ENCODE measurements at places on chromosomes 4 and X.

DNA sequence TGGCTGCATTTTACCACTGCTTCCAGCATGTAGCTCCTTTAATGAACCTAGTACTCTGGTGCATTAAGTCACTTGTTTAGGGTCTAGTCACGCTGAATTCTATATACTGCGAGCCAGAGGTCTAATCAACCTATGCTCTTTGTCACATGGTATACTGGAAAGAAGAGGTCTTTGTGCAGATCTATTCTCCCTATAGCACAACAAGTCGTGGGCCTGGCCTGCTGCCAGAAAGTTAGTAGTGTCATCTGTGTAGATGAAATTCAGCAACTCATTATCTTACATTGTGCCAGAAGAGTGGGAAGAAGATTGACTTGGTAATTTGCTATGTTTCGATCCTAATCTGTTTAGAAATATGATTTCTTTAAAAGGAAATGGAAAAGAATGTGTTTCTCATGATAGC is 80.8 kb downstream of the AWAT2 start:
- DNase-seq = no peak

- DNase-seq = no peak
Observed at GRCh38 chrX:41142130-41142910, 57.1 kb downstream of the USP9X start.

DNA sequence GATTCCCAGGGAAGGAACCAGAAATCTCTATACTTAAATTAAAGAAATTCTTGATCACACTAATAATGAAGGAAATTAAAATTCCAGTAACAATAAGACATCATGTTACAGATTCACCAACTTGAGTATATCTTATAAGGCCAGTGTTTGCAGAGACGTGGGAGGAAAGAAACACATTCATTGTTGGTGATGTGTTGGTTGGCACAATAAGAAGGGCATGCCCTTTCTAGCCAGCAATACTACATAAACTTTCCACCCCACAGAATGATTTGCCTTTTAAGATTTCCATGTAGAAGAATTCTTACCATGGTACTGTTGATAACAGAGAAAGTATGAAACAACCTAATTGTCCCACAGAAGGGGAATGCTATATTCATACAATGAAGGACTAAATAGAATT is 581.5 kb downstream of the STIM2 start:
- no peak for DNase-seq

DNA sequence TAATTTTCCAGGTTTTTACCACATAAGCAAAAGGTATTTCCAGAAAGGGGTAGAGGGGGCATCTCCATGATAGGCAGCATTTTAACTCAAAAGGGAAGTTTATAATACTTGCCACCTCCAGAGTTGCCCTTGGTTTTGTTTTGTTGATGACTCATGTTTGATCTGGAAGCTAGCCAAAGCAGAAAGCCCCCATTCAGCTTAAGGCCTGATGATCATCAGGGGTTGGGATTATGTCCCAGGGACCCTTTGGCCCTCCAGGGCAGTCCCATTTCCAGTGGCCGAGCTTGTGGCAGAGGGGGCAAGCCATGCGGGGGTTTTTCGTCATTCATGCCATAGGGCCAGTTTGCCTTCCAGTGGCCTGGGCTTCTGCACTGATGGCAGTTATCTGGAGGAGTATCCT is 143.0 kb upstream of the PLAC1 start:
- no peak for DNase-seq

DNA sequence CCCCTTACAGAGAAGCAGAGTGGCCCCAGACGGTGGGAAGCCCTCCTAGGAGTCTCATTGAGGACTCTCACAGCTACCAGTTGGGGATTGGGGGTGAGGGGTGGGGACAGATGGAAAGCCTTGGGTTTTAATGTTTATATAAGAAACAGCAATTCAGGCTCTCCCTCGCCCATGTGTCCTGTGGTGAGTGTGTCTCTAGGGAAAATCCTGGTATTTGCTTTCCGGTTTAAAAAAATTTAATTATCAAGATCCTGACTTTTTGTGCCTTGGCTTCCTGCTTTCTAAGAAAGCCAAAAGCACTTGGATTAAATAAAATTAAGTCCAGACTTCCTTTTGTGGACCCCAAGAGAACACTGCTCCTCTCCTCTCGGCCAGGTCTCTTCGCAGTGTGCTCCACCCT is 93.8 kb downstream of the SOWAHB start:
- DNase-seq = no peak

DNA sequence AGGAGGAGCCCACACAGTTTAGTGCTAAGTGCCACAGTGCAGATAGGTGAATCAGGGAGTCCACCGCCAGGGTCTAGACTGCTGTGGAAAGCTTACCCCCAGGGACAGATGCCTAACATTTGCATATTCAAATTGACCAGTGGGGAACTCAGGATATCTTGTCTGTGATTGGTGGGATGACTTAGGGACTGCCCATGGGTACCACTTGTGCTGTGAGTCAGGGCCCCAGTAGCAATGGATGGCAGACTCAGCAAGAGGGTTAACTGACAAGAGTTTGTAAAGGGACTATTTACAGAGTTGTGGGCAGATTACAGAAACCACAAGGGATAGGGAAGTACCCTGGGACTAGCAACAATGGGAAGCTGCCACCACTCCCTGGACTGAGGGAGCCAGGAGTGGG is 282.1 kb downstream of the BCOR start:
- peak; percentile 42 for DNase-seq

DNA sequence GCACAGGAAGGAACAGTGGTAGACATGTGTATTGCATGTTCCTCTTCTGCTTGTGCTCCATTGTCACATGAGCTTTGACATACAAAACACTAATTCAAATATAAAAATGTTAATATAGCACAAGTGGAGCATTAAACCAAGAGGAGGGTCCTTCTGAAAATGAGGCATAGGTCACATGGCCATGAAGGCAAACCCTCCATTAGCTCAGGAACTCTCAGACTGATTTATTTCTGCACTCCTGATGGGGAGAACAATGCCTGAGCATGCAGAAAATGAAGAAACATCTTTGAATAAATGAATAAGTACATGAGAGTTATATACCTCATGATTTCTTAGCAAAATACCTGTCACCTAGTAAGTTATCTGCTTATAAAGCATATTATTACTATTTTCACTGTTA is 769.2 kb upstream of the EPHA5 start:
- no peak for DNase-seq

GRCh38 chr4:155119006-155119405 is 89.4 kb upstream of the NPY2R start:
- no peak for DNase-seq

- no peak for DNase-seq
Observed at GRCh38 chr4:6391186-6391851, 81.1 kb downstream of the PPP2R2C start.

DNA sequence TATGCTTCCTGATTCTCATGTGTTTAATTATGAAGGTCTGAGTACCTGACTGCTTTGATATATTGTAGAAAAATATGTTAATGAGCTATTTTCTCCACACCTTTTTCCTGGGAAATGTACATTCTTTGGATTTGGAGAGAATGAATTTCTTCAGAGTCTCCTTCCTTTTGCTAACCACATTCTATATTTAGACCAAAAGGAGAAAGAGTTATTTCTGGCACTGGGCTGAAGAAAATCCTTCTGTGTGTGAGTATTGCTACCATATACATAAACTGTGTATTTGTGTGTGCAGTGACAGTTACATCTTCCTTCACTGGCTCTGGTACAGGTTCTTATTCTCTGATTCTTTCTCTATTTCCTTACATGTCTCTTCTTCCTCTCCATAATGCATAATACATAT is 44.5 kb upstream of the PGRMC2 start:
- no peak for DNase-seq

DNA sequence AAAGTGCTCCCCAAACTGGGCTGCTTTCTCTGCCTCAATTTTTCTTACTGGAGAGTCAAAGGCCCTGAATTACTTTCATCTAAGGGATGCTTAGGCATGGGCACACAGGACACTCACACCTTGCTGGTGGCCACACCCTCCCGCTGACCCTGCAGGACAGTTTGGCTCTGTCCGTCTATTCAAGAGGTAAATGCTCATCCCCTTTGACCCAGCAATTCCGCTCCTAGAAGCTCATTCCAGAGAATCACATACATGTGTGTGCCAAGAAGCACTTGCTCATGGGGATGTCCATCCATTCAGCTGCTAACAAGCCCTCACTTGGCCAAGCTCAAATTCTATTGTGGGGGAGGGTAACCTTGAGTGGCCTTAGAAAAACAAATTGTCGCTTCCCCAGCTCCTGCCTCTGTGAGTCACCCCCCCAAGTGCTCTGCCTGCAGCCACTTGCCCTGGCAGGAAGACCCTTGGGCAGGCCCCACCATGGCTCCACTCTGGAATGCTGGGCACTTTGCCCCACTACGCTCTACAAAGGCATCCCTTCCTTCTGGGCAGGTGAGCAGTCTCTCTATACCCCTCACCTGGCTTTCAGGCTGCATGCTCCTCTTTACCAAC is 54.5 kb downstream of the HTRA3 start:
- no peak for DNase-seq

GRCh38 chr4:34157547-34157946 is 2086.8 kb downstream of the ARAP2 start:
- DNase-seq = no peak

DNA sequence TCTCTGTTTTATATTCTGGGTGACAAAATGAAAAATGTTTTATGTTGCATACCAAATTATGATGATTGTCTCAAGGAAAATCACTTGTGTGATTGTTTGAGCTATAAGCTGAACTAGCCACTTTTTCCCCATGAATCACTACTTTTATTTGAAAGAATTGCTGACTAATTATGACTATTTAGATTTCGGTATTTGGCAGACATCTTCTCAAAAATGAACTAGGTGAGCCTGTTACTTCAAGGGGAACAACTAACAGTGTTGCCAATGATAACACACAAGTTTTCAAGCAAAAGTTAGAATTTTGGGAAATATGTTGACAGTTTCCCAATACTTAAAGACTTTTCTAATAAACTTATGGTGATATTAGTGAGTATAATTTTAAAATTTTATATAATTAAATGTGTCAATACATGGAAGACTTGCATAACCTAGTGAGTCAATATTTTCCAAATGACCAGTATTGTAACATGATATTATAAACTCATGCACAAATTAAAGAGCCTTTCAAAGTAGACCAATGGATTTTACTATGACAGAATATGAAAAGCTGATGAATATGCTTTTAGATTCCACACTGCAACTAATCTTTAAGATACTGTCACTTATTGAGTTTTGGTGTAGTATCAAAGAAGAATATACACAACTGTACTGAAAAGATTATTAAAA is 187.7 kb upstream of the GATB start:
- no peak for DNase-seq

GRCh38 chr4:140156529-140157171 is 2.7 kb upstream of the MAML3 start:
- DNase-seq = peak; percentile 26

DNA sequence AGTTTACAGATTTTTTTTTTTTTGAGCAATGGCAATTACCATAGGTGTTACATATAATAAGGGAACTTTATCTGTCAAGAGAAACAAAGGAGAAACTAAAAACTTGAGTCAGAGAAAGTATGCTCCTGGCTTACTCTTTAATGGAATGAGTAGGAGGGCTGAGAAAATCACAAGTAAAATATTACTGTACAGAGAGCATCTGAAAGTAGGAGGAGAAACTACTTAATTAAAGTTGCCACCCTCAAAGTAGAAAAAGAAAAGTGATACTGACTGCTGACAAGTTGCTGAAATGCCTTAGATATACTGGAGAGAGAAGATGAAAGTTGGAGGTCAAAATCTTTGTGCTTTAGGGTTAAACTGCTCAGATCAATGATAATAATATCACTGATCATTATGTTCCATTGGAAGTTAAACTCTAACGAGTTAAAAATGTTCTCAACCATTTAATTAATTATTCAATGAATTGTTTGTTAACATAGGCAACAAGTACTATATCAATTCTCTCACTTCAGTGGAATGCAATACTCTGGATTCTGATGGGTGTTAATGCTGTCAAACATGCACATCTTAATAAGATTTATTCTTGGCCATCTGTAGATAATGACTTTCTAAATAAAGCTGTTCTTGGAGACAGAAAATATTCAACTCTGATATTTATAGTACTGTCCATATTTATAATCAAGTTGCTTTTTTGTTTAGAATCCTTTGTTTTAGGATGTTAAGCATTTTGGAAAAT is 61.2 kb upstream of the CAMK2D start:
- no peak for DNase-seq

GRCh38 chr4:176363072-176363471 is 43.3 kb downstream of the SPCS3 start:
- DNase-seq = no peak

- no peak for DNase-seq
Observed at GRCh38 chr4:764405-765169, 59.0 kb downstream of the PCGF3 start.

- no peak for DNase-seq
Observed at GRCh38 chr4:23269566-23269965, 576.8 kb downstream of the GBA3 start.

DNA sequence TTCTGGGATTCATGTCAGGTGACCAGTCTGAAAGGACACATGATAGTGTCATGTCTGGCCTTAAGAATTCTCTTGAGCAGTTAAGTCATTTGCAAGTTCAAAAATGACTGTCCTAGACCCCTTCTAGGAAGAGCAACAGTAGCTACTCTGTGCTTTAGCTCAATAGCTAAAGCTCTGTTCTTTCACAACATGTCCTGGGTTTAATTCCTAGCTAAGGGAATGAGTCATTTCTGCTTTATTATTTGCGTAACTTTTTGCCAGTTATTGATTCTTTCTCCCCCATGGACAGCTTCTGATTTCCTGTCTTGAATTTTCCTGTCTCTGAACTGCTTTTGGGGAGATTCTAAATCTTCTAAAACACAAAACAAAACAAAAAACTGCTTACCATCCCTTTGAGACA is 1055.8 kb upstream of the DIAPH2 start:
- no peak for DNase-seq

- DNase-seq = no peak
Observed at GRCh38 chrX:101736651-101737050, 77.0 kb upstream of the ARMCX2 start.

DNA sequence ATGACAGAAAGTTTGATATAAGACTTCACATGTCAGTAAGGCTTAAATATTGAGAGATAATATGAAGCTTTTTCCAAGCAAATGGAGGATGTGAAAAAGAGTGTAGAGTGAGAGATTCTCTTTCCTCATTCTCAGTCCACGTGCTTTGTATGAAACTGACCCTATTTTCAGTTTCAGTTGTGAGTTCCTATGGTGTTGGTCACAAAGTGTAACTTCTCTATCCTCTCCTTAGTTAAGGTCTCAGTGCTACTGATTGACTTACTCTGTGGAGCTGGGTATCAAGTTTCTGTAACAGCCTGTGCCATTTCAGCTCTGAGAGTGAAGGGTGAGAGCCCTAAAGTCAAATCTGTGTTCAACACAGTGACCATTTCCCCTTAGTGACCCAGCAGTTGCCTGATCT is 277.2 kb downstream of the EPHA5 start:
- no peak for DNase-seq

- DNase-seq = no peak
Observed at GRCh38 chrX:16577483-16578029, 72.4 kb upstream of the S100G start.

DNA sequence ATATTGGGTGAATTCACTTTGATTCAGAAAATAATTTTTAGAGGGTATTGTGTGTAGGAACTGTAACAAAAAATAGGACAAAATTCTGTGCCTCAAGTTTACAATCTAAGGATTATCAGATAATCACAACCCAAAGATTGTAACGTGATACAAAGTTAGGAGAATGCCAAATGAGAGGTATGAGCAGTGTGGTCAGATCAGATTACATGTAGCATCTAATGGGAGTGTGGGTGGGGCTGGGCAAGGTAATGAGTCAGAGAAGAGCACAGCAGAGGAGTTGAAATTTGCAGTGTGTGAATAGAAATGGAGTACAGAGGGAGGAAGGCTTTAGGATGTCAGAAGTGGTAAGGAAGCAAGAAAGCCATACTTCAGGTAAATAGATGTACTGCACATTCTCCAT is 103.4 kb upstream of the TEX13A start:
- DNase-seq = no peak

GRCh38 chr4:143344041-143344440 is 7.4 kb downstream of the GAB1 start:
- DNase-seq = no peak

All from activated CD4-positive, alpha-beta T cell treated with anti-CD3 and anti-CD28 coated beads, Interleukin-2, amount 50 U/mL, for 48 hours (primary cell).